ENCODE measurements at places on chromosomes 11 and 22.

DNA sequence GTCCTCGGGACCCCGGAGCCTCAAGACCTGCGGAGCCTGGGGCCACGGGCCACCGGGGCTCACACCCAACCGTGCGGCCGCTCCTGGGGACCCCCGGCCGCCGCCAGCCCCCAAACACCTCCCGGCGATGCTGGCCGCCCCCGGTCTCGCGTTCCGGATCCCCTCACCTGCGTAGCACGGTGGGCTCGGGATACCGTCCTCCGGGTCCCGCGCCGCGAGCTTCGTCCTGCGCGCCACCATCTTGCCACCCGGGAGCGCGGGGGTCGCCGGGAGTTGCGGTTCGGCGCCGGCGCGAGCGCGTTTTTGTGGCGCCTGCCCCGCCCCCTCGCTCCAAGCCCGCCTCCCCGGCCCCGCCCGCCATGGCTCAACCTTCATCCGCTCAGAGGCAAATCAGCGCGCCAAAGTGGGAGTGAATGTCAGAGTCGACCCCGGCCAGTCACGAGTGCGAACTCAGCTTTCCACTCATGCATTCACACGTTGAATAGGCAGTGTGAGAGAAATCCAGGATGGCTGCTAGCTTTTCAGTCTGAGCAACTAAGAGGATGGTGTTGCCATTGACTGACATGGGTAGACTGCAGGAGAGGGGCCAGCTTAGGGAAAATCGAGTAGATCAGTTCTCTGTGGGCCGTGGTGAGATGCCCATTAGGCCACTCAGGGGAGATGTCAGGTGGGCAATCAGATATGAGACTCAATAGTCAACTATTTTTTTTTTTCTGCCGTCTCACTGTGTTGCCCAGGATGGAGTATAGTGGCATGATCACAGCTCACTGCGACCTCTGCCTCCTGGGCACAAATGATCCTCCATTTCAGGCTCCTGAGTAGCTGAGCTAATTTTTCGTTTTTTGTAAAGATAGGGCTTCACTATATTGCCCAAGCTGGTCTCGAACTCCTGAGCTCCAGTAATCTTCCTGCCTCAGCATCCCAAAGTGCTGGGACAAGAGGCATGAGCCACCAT, 28.3 kb downstream of the SERHL2 start:
- DNase-seq = peak; percentile 43

DNA sequence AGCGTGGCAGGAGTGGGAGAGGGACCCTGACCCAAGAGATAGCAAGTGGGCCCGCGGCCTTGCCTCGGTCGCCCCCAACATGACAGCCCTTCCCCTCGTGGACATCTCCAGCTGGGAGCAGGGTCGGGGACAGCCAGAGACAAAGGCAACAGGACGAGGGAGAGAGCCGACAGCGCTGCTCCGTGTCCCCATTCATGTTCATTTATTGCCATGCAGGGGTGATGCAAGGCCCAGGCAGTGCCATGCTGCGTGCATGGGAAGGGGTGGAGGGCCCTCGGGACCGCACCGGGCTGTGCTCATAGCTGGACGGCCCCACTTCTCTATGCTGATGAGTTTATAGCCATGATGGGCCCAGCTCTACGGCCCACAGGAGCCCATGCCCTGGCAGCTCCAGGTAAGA, 12.7 kb downstream of the MRPL23 start:
- DNase-seq = no peak

DNA sequence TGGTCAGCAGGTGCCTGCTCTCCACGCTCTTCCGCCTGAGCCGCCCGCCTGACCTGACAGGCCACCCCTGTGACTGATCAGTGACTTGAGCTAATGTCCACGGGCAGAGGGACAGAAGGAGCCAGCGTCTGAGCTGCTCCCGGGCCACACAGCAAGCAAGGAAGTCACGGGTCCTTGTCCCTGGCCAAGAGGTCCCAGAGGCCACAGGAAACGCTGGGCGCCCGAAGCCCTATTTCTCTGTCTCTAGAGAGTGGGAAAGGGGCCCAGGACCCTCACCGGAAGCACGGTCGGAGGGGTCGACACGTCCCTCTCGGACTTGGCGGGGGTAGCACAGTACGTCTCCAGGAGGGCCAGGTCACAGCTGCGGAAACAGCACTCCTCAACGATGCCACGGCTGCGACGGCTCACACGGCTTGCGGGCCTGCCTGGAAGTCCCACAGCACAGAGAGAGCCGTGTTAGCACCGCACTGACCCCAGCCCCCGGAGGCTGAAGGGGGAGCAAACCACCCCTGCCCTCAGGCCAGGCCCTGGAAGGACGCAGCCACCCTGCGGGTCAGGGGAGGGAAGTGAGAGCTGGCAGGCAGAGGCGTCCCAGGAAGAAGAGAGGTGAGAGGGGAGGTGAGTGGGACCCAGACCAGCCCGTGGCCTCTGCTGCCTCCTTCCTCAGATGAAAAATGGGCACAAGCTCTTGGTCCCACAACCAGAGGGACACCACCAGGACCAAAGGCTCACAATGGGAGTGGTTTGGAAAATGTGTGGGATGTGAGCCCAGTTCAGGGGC, 5.8 kb downstream of the IGF2 start:
- no peak for DNase-seq

GRCh38 chr11:118928870-118929500, 3.3 kb upstream of the BCL9L start:
- peak; percentile 19 for DNase-seq

- DNase-seq = peak; percentile 0
Measured at GRCh38 chr11:93895106-93895862, 44.9 kb upstream of the VSTM5 start.

DNA sequence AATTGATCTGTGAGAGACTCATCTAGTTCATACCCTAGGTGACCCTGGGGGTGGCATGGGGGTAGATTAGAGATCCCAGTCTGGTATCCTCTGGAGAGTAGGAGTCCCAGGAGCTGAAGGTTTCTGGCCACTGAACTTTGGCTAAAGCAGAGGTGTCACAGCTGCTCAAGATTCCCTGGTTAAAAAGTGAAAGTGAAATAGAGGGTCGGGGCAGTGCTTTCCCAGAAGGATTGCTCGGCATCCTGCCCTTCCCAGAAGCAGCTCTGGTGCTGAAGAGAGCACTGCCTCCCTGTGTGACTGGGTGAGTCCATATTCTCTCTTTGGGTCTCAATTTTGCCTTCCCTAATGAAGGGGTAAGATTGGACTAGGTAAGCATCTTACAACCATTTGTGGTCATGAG, 653 bp downstream of the IL18BP start:
- no peak for DNase-seq

GRCh38 chr22:27144321-27144720, 486.9 kb downstream of the MIAT start:
- no peak for DNase-seq

DNA sequence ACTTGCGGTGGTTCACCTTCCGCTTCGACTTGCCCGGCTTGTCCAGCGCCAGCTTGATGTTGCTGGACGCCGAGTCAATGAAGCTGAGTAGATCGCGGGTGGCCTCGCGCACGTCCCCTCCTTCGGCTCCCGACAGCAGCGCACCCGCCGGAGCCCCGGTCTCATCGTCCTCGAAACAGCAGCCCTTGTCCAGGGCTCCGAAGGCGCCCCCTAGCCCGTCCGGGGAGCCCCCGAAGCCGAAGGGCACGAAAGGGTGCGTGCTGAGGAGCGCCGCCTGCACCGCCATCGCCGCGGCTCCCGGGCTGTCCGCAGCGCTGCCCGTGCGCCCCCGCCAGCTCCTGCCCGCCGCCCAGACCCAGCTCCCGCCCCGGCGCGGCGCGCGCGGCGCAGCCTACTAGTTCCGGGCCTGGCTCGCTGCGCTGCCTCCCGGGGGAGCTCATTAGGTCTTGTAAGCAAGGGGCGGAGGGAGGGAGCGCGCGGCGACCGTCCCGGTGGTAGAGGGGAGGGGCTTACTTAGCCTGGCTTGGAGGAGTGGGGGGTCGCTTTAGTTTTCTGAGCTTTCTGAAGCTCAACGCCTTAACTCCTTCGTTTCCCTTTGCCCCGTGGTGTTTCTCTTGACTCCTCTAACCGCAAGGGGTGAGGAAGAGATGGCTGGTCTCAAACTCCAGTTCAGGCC, at the start of gene FAM181B:
TSS of gene FAM181B (minus strand) at position 421 of the 676 bp plus-strand sequence. CDS start at position 286, 135 bp downstream.
- DNase-seq = peak; percentile 47

DNA sequence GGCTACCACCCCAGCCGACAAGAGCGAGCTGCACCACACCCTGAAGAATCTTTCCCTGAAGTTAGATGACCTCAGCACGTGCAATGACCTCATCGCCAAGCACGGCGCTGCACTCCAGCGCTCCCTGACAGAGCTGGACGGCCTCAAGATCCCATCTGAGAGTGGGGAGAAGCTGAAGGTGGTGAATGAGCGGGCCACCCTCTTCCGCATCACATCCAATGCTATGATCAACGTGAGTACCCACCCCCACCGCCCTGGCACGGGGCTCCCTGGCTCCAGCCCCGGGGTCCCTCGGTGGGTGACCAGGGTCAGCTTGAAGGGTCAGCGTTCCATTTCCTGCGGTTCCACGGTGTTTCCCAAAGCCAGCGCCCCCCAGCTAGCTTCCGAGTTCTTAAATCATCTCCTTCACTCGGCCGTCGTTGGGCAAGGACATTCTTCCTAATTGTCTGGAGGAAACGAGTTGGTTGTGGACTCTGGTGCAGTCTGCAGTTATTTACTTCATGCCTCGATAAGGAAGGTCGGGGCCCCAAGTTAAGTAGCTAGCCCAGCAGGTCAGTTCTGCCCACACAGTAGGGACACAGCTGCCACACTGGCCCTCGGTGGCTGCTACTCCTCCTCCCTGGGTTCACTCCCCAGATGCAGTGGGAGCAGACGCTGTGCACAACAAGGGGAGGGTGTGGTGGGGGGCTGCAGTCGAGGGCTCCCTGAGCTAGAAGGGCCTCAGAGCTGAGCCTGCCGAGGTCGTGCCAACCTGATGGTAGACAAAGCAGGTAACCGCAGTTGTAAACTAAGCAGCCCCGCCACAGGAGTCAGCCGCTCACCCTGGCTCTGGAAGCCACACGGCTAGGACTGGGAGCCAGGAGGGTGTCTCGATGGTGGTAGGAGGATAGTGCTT, 97.9 kb downstream of the MORC2 start:
- DNase-seq = no peak

DNA sequence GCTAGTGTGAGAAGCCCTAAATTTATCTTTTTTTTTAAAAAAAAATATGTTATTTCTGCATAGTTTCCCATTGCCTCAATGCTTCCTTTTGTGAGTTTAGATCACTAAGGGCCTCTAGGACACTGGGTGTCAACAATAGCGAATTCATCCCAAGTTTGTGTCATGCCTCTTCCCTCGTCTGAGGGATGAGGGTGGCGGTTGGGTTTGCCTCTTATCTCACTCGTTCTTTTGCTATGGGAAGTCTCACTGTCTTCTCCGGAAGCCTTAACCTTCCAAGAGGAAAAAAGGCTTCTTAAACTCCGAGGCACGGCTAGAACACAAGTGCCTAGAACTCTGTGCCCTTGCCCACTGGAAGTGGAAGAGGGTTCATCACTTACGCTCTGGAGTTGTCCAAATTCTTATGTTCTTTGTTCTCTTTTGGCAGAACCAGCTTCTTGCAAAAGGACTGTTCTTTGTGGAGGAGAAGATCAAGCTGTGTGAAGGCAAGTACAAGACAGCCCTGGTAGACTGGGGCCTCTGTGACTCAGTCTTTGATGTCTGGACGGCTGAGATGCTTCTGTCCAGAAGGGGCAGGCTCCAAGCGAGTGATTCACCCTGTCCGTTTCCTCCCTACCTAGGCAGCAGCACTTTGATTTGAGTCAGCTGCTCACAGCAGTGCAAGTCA, 78.5 kb downstream of the TRAF6 start:
- no peak for DNase-seq

GRCh38 chr11:30426781-30427180, 103.9 kb downstream of the ARL14EP start:
- DNase-seq = no peak

- DNase-seq = no peak
Measured at GRCh38 chr22:29044657-29045176, 16.9 kb downstream of the C22orf31 start.

DNA sequence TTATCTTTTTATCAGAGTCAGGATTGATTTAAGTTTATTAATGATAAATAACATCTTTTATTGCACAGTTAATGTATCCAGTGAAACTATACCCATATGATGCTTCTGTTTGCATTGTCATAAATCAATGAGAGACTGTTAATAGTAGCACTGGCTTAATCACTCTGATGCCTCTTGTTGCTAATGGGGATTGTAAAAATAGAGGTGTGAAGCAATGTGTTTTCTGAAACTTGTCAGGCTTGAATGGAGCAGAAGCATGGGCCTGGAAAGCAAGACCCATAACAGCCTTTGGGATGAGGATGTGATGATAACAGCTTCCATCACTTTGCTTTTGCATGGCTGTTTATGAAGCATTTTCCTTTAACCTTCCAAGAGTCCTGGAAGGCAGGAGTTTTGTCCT, 319.7 kb downstream of the DDX10 start:
- DNase-seq = no peak
